Activated CD4-positive, alpha-beta T cell treated with anti-CD3 and anti-CD28 coated beads, Interleukin-2, amount 50 U/mL, for 24 hours (primary cell): ENCODE measurements at places on chromosomes 16 and 17.

- DNase-seq, result no peak
These were observed 156.9 kb upstream of the C17orf78 start for GRCh38 chr17:37218849-37219248.

GRCh38 chr17:8143581-8144400 is 8.4 kb downstream of the PER1 start:
- DNase-seq, result no peak

- no peak for DNase-seq
These were observed 14.9 kb downstream of the WDR45B start for GRCh38 chr17:82633343-82633742.

GRCh38 chr17:81844327-81844851 is 9.5 kb upstream of the PPP1R27 start:
- DNase-seq, result no peak

DNA sequence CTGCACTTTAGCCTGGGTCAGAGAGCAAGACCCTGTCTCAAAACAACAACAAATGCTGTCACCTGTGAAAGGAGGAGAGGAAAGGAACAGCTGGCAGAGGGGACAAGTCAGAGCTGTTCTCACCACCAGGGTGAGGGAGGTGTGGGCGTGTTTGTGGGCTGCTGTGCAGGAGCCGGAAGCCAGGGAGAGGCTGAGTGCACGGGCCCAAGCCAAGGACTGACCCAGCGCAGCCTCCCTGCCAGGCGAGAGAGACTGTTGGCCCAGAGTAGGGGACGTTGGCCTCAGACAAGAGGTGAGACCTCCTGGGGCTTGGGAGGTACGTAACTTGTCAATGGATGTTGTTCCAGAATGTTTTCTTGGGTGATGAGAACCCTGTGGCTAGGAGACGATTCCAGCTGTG is 10.7 kb downstream of the SPNS2 start:
- no peak for DNase-seq

GRCh38 chr17:57523926-57524632 is 221.0 kb downstream of the CCDC182 start:
- no peak for DNase-seq

GRCh38 chr16:25395528-25395927 is 137.9 kb upstream of the ZKSCAN2 start:
- DNase-seq, result no peak

GRCh38 chr17:46744441-46744840 is 74.1 kb downstream of the WNT3 start:
- DNase-seq, result no peak

GRCh38 chr16:17368446-17368845 is 102.3 kb downstream of the XYLT1 start:
- DNase-seq, result no peak

DNA sequence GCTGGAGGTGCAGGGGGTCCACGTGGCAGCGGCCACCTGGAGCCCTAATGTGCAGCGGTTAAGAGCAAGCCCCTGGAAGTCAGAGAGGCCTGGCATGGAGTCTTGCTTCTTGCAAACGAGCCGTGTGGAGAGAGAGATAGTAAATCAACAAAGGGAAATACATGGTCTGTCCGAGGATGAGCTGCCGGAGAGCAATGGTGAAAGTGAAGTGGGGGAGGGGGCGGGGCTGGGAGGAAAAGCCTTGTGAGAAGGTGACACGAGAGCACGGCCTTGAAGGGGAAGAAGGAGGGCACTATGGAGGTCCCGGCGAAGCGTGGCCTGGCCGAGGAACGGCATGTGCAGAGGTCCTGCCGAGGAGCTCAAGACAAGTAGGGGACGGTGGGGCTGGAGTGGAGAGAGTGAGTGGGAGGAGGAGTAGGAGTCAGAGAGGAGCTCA is 6.0 kb upstream of the SERPINF1 start:
- DNase-seq, result no peak

DNA sequence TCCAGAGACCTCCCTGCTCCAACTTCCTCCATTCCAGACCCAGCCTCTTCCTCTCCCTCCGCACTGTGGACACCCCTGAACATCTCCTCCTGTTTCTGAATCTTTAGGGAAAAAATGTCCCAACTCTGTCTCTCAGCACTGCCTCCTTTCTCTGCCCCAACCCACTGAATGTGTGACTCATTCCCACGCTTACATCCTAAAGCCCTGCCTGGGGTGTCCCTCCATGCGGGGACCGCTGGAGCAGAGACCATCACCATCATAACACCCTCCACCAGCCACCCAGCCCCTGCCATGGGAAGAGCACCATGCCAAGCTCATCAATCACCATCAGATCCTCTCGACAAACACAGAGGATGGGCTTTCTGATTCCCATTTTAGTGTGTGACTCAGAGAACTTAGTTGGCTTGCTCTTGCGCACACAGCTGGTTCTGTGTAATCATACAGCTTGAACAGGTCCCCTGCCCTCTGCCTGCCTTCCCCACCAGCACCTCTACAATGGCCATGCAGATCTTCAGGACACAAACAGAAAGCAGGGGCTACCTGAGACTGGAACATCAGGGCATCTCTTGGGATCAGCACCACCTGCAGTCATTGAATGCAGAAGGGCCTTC is 10.7 kb downstream of the RPRML start:
- DNase-seq, result no peak

DNA sequence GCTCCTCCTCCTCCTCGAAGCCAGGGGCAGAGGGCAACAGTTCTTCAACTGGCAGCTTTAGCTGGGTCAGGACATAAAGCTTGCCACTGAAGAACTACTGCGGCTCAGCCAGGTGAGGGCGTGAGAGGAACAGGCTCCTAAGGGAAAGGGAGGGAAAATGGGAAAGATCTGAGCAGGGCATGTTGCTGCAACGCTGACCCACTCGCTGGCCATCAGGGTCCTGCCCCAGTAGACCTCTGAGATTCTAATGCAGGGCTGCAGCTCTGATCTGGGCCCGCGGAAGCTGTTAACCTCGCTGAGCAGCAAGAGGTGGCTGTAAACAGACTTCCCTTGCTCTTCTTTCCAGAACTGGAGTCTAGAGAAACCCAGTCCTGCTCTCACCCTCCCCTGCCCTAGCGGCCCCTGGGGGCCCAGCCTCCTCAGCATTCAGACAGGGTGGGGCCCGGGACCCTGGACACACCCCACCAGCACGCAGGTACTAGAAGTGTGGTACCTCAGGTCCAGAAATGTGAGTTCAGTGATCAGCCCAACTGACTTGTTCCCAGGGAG is 3.8 kb upstream of the TLCD2 start:
- DNase-seq, result no peak

GRCh38 chr17:78347453-78347852 is 12.4 kb downstream of the SOCS3 start:
- DNase-seq, result no peak

DNA sequence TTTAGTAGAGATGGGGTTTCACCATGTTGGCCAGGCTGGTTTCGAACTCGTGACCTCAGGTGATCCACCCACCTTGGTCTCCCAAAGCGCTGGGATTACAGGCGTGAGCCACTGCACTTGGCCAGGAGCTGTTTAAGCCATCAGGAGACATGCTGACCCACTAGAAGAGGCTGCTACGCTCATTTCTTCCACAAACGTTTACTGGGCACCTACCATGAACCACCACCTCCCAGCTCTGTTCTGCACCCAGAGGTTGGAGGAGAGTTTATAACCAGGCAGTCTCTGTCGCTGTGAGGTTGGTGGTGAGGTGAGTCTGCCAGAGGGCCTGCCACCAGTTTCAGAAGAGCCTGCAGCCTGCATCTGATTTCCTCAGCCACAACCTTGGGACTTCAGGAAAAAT is 51.8 kb downstream of the SF3B3 start:
- DNase-seq, result no peak

DNA sequence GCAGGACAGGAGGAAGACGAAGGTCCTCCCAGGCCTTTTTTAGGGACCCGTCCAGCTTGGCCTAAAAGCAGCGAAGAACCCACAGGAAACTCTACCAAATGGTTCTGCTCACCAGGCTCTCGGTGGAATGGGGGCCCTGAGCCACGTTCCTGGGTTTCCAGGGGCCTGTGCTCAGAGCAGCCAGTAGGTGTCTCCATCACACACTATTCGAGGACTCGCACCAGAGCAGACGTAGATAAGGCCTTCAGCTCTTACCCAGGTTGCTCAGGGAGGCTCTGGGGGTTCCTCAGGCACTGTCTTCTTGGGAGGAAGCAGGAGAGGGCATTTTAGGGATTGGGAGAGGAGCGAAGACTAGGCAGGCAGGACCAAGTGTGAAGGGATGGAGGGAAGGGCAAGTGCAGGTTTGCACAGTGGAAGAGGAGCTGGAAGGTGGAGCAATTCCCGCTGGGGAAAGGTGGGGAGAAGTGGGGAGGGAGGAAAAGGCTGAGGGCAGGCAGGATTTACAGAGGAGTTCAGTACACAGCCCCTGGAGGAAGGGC is 157.1 kb downstream of the RGS9 start:
- DNase-seq, result peak; percentile 21

DNA sequence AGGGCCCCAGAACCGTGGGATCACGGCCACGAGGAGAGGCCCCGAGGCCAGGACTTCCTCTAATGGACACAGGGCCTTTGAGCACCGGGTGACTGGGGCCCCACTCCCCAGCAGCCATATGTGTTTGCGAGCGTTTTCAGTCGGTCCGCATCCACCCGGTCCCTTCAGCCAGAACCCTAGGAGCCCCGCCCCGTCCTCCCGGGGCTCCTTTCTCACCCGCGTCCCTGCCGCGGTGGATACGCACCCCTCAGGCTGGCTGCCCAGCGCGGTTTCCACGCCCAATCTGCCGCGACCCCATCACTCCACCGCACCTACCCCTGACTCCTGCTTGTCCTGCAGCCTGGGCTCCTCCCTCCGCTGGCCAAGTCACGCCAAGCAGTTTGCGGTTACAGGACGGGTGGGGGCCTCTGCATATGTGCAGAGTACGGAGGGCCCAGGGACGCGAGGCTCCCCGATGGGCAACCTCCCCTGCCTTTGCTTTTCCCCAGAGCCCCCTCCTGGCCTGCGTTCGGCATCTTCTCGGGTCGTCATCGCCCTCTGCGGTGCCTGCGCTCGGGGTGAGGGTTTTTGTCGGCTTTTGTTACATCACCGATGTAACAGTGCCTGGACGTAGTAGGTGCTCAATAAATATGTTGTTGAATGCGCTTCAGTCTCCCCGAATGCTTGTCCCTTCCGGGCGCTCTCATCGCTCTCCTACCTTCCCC is 1.0 kb upstream of the TTYH2 start:
- DNase-seq, result no peak

DNA sequence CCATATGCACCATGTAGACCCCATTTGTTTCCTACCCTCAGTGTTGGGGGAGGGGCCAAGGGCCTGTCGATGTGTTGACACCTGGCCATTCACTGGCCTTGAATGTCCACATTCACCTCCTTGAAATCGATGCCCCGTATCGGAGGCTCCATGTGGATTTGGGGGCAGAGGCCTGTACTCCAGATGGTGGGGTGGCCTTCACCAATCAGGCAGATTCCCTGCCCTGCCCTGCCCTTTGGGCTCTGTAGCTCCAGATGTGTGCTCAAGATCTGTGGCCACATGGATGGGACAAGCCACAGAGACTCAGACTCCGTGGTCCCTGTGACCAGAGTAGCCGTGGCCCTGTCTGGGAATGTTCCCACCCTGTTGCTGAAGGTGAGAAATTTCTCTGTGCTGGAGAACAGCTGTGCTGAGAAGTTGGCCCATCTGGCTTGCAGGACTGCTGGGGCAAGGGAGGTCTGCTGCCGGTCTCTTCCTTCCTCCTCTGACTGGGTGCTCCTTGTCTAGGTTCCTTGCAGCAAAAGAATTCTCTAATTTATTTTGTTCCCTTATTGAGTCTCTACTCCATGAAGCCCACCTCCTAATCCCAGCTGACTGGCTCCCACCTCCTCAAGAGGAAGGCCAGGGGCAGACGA is 221.3 kb downstream of the SEC14L1 start:
- DNase-seq, result no peak

DNA sequence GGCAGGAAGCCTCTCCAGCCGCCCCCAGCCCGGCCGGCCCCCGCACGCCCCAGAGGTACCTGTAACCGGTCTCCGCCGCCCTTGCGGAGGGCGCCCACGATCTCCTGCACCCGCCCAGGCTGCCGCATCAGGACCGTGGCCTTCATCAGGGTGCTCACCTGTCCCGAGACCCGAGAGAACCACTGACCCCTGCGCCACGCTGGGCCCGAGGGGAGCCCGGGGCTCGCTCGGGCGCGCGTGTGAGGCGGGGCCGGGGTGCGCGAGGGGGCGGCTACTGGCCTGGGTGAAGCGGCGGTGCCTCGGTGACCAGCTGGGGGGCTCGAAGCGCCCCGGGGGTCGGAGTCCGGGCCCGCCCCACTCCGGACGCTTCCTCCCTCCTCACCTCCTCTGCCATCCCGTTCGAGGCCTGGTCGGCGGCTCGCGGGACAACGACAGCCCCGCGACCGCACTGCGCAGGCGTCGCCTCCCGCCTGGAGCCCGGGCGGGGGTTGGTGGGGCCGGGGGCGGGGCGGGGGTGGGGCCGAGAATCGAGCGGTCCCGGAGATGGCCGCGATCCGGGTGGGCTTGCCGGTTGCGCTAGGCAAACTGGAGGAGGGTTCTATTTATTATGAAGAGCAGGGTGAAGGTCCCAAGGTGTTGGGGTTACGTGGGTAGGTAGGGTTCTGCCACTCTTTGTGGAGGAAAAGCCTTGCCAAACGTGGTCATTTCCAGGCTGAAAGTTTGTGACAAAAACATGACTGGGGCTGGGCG is at the start of gene NT5C3B:
Gene NT5C3B (minus strand): TSS at position 433 of the 750 bp plus-strand sequence. CDS start 39 bp downstream, at position 394.
- DNase-seq, result no peak

DNA sequence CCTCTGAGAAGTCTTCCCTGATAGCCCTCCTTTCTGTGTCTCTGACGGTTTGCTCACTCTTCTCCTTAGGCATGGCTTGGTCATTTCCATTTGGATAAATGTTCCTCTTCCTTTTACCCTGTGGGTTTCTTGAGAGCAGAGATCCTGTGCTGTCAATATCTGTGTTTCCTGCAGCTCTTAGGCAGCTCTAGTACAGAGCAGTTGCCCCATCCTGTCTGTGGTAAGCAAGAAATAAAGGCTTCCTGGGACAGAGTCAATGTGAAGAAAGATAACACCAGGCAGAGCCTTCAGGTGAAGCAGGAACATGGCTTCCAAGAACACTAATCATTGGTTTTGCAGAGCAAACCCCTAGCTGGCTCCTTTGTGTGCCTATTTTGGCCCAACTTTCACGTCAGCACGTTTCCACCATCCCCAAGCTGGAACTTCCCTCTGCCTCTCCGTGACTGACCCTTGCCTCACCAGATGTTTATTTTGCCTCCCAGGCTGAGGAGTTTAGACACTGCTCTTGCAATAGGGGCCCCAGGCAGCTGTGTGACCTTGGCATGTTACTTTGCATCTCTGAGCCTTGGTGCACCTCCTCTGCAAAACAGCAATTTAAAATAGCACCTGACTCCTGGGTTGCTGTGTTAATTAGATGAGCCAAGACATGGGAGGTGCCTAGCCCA is 49.6 kb upstream of the SIAH1 start:
- DNase-seq, result no peak
